ENCODE measurements at places on chromosomes 1 and 21. TPM values are rescaled to one million over a fixed set of nuclear protein-coding genes. Genes with fewer than 3 reads are reported as not detected.

DNA sequence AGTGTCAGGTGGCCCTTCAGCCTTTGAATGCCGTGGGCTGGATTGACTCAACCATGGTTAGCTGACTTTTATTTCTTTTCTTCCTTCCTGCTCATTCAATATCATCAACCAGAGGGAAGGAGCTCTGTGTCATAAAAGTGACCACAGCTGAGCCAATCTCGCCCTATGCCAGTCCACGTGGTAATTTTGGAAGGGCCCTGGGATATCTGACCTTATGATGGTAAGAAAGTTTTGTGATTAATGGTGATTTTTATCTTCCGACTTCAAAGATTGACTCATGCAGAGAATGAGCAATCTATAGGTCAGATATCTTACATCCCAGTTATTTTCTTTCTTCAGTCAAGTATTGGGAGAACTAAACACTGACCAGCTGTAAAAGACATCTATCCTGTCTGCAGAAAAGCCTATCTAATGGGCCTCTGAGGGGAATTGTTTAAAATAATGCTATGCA, 170.3 kb downstream of the ZC3H11B start:
- ATAC-seq, result no peak

DNA sequence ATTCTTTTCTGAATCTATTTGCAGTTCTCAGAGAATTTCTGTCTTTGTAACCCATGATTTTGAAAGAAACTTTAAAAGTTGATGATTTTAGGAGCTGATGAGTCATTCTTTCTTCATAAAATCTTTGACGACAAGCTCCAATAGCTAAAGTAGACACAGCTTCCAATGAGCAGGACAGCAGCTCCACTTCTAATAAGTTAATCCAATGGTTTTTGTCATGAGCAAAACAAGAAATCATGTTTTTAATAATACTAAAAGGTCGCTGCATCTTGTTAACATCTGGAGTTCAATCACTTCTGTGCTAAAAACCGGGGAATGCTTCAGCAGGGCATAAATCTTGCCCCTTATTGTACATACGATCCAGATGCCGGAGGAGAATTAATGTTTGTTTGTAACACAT, 48.9 kb upstream of the GORAB start:
- ATAC-seq, result no peak

- ATAC-seq, result no peak
These were observed 114.8 kb downstream of the LRRIQ3 start for GRCh38 chr1:74083128-74083527.

DNA sequence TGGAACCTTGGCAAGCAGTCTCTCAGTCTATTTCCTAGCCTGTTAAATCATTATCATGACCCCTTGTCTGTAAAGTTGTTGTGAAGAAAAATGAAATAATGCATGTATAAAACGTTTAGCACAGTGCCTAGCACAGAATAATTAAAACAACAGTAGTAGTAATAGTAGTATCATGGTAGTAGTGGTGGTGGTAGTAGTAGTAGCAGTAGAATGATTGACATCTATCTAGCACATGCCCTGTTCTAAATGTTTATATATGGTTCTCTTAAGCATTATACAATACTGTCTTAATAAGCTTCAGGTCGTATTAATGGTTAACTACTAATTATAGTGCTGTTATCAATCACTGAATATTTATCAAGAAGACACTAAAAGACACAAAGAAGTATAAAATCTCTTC, 46.7 kb downstream of the GPR3 start:
- no peak for ATAC-seq

DNA sequence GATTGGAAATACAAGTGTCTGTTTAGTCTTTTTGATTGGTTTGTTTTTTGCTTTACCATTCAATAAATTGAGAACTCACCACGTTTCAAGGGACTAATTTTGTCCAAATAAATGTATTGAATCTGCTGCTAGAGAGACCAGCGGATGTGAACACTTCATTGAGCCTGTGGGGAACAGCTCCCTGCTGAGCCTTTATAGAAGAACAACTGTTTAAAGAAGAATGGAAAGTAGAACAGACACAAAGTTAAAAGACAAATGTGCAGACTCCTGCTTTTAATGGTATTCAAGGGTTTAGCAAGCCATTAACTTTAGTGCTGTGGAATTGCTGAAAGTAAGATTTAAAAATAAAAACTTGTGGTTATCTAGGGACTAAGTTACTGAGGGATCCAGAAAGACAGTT, 817.7 kb upstream of the B3GALT2 start:
- peak; percentile 42 for ATAC-seq

GRCh38 chr1:80531182-80531581, 1269.6 kb upstream of the ADGRL2 start:
- no peak for ATAC-seq

DNA sequence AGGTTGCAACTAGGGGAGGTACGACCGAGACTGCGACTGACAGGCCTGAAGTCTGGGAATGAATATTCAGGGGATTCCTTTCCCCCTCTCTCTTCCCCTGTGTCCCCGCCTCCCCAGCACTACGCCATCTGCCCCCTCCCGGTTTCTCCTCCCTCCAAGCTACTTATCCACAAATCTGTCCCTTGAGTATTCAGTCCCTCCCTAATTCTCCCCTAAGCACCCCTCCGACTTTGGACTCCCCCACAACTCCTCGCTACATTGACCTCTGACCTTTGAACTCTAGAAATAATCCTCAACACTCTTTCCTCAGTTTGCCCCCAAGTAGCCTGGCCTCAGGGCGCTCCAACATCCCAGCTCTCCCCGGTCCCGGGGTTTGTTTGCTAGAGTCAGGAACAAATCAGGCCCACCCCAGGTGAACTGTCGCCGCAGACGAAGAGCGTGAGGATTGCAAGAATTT, 393 bp downstream of the LYSMD1 start:
- peak; percentile 72 for ATAC-seq

CNIH4 gene
- total RNA-seq, result 29.7 TPM

- no peak for ATAC-seq
These were observed 105.5 kb downstream of the ZC3H11B start for GRCh38 chr1:219507437-219507836.

DNA sequence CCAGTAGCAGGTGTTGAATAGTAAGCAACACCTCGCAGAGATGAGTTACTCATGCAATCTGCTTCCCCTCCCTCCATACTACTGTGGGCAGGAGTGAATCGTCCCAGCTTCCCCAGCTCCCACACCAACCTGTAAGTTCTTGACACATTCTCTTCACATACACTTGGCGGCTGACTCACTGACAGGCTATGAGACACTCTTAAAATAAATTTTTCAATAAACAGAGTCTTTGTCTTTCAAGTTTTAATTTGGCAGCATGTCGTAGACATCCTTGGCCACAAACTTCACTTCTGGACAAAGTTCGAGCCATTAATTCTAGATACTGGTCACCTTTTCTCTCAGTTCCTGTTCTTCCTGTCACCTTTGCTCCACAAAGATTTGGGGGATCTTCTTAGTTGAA, 290.7 kb downstream of the TM2D1 start:
- ATAC-seq, result no peak

- ATAC-seq, result no peak
These were observed 194.6 kb upstream of the SAMSN1 start for GRCh38 chr21:14740692-14741091.

- no peak for ATAC-seq
These were observed 95.6 kb downstream of the RERE start for GRCh38 chr1:8721679-8722324.

DNA sequence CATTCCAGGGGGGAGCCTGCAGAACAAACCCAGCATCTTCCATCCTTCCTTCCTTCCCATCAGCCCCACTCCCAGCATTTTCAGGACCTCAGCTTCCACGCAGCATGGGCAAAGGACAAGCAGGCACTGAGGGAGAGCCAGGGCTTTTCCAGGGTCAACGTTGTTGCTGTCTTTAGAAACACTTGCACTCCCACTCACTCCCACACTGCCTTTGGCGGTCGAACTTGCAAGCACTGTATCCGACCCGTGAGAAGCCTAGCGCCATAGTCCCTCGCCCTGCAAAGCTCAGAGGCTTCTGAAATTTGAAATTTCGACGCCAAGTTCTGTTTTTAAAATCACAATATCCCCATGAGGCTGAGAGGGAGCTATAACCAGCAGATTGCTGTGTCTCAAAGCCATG, 47.4 kb downstream of the KCNAB2 start:
- ATAC-seq, result no peak

- ATAC-seq, result no peak
These were observed 12.5 kb downstream of the SLC66A1 start for GRCh38 chr1:19324665-19324990.

- ATAC-seq, result no peak
These were observed 57.7 kb downstream of the RGSL1 start for GRCh38 chr1:182507685-182508084.

GRCh38 chr1:4494027-4494426, 160.4 kb upstream of the AJAP1 start:
- ATAC-seq, result no peak

DNA sequence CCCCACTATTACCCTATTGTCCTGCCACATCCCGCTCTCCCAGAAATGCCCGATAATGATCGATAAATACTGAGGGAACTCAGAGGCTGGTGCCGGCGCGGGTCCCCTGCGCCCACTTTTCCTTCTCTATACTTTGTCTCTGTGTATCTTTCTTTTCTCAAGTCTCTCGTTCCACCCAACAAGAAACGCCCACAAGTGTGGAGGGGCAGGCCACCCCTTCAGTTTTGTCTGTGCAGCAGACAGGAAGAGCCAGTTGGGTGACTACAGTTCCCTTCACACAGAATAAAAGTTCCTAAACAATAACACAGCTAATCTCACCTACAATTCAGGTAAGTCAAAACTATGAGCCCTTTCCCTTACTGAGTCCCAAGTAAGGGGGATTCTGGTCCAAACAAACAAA, 423.7 kb downstream of the SMYD3 start:
- no peak for ATAC-seq

GRCh38 chr21:36908260-36908908, 58.1 kb downstream of the HLCS start:
- ATAC-seq, result no peak

DNA sequence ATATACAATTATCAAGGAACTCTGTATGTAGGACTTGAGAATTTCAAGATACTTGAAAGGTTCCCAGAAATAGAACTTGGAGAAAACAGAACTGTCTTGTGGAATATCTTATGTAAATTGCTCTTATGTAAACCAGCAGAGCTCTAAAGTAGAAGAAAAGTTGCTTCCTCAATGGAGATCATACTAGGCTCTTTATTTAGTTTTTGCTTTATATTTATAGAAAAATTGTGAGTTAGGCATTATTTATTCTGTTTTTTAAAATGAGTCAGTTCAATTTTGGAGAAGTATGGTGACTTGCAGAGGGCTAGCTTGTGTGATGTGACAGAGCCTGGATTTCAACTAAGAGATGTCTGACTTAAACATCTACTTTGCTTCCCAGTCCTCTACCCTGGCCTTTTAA, 40.4 kb downstream of the ATP6V1G3 start:
- peak; percentile 45 for ATAC-seq

SPATA21 gene
- total RNA-seq, result not detected

GRCh38 chr21:42352441-42353095, 1.8 kb upstream of the TFF2 start:
- peak; percentile 27 for ATAC-seq

DNA sequence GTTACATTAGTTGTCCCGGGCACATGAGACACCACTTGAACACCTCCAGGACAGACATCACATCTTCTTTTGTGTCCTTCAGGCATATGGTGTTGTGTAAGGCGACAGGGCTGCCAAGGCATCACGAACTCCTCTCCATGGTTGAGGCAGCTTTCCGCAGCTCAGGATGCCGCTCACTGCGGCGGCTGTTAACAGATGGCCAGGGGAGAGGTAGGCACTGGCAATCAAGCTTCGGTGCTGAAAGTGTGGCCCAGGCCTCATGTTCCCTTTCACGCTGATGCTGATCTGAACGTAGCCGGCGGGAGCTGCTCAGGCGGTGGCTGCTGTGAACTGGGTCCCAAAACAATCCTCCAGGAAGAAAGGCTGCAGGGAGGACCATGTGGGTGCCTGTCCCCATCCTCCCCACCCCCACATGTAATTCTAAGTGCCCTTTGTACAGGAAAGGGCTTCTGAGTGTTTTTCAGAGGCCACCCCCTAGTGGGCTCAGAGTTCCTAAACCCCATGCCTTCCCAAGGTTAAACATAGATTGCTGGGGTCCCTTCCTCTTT, 287.1 kb upstream of the AJAP1 start:
- no peak for ATAC-seq

- ATAC-seq, result no peak
These were observed 1.9 kb downstream of the DDAH1 start for GRCh38 chr1:85462931-85463649.

C1orf94 gene
- total RNA-seq, result 0.19 TPM

DNA sequence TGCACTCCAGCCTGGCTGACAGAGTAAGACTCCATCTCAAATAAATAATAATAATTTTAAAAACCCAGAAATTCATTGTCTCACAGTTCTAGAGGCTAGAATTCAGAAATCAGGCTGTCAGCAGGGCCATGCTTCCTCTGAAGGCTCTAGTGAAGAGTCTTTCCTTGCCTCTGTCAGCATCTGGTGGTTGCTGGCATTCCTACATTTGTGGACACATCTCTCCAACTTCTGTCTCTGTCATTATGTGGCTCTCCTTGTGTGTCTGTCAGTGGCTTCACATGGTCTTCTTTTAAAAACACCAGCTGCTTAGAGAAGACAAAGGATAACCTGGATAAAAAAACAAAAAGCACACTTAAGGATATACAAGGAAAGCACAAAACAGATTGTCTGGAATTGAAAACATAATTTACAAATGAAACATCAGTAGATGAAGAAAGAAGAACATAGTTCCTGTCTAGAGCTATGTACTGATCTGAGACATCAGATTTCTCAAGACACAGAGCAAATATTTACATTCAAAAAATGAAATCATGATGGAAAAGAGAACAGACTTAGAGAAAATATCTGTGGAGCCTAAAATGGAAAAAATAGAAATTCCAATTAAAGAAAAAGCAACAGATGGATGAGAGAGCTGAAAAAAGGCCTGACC, 32.7 kb upstream of the ASB17 start:
- ATAC-seq, result no peak

GRCh38 chr1:143666851-143667250, 304.9 kb downstream of the FAM72C start:
- no peak for ATAC-seq

GRCh38 chr1:230836347-230836746, 32.0 kb downstream of the C1orf198 start:
- ATAC-seq, result no peak

GRCh38 chr1:221371705-221372104, 370.2 kb downstream of the DUSP10 start:
- ATAC-seq, result peak; percentile 29

- no peak for ATAC-seq
These were observed 17.9 kb upstream of the CENPF start for GRCh38 chr1:214584805-214585766.

SEMA4A gene
- total RNA-seq, result 1.7 TPM

All from motor neuron (in vitro differentiated cells).